ENCODE measurements at places on chromosomes 6 and 20.

- no peaks in the 10 kb centered on the region for H3K4me1 ChIP-seq
- no peak for DNase-seq
- H3K27me3 ChIP-seq: no peaks in the 10 kb centered on the region
Observed at GRCh38 chr20:8133310-8133768, 1.3 kb downstream of the PLCB1 start.

GRCh38 chr6:160069050-160069454 lies 52.6 kb upstream of the SLC22A1 start:
- no peaks in the 10 kb centered on the region for H3K27me3 ChIP-seq
- H3K27ac ChIP-seq: no peak overlapping the region
- no peak overlapping the region for H3K4me3 ChIP-seq
- H3K4me1 ChIP-seq: no peaks in the 10 kb centered on the region
- H3K36me3 ChIP-seq: peaks cover 19% of the 10 kb centered on the region

GRCh38 chr6:163398815-163399214 lies 15.7 kb upstream of the QKI start:
- no peak overlapping the region for H3K4me3 ChIP-seq
- H3K27me3 ChIP-seq: no peaks in the 10 kb centered on the region
- H3K36me3 ChIP-seq: no peaks in the 10 kb centered on the region
- no peaks in the 10 kb centered on the region for H3K4me1 ChIP-seq

DNA sequence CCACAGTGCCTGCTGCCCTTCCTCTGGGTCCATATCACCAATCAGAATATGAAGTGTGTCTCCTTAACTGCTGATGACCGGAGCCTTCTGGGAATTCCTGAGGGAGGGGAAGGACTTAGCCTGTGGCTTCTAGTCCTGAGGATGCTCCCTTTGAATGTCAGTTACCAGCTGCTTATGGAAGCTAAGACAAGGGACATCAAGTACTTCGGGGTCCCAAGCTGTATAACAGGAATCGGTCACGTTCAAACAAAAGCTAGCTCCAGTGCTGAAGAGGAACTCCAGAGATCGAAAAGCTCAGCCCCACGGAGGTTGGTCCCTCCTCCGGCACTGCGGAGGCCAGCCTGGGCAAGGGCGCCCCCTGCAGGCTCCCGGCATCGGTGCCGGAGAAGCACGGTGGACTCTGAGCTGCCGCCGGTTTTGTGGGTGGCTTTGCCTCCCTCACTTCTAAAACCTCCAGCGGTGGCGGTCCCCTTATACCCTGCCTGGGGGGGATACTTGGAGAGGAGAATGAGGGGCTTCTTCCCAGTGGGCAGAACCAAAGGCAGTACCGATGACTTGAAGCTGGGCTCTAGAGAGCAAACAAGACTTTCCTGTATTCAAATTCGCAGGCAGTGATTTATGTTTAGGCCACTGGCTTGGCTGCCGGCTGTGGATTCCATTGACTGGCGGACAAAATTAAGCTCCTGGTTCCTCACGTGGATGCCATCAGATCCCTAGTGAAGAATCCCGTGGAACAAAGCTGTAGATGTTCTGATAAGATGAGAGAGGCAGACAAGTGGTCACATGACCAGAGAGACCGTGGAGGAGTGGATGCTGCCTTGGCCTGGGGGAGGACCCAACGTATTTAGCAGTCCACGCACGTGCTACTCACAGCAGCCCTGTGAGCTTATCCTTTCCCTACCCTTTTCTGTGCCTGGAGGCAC lies 16.2 kb upstream of the UBR2 start:
- H3K36me3 ChIP-seq: no peaks in the 10 kb centered on the region
- DNase-seq: peak; percentile 88
- peak overlapping the region; percentile 31 for H3K27ac ChIP-seq
- H3K4me1 ChIP-seq: peaks cover 4% of the 10 kb centered on the region

- no peak overlapping the region for H3K4me3 ChIP-seq
- H3K36me3 ChIP-seq: no peaks in the 10 kb centered on the region
- DNase-seq: no peak
- no peaks in the 10 kb centered on the region for H3K27me3 ChIP-seq
Observed at GRCh38 chr6:70130865-70131264, 172.0 kb downstream of the COL9A1 start.

DNA sequence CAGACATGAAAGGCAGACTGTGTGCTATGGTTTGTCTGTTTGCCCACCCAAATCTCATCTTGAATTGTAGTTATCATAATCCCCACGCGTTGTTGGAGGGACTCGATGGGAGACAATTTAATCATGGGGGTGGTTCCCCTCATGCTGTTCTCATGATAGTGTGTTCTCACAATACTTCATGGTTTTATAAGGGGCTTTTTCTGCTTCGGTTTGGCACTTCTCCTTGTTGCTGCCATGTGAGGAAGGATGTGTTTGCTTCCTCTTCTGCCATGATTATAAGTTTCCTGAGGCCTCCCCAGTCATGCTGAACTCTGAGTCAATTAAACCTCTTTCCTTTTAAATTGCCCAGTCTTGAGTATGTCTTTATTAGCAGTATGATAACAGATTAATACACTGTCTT lies 47.2 kb upstream of the MICB start:
- no peak overlapping the region for H3K27ac ChIP-seq
- no peaks in the 10 kb centered on the region for H3K36me3 ChIP-seq
- no peak overlapping the region for H3K4me3 ChIP-seq
- no peaks in the 10 kb centered on the region for H3K27me3 ChIP-seq
- no peaks in the 10 kb centered on the region for H3K4me1 ChIP-seq

GRCh38 chr6:77620278-77620882 lies 32.5 kb upstream of the MEI4 start:
- no peaks in the 10 kb centered on the region for H3K27me3 ChIP-seq
- H3K4me3 ChIP-seq: no peak overlapping the region
- no peaks in the 10 kb centered on the region for H3K4me1 ChIP-seq
- no peaks in the 10 kb centered on the region for H3K36me3 ChIP-seq
- no peak overlapping the region for H3K27ac ChIP-seq

GRCh38 chr20:53654932-53655624 lies 61.4 kb upstream of the ZNF217 start:
- H3K27me3 ChIP-seq: no peaks in the 10 kb centered on the region
- H3K27ac ChIP-seq: peak overlapping the region; percentile 86
- H3K4me3 ChIP-seq: no peak overlapping the region
- peaks cover 10% of the 10 kb centered on the region for H3K4me1 ChIP-seq
- H3K36me3 ChIP-seq: no peaks in the 10 kb centered on the region
- DNase-seq: peak; percentile 59
